ENCODE measurements at places on chromosomes 3 and 15. TPM values are rescaled to one million over a fixed set of nuclear protein-coding genes. Genes with fewer than 3 reads are reported as not detected.

Gene AEN
- total RNA-seq, result 55.7 TPM

Gene KIF7
- 0.55 TPM for total RNA-seq

Gene BLM
- total RNA-seq, result 83.4 TPM

DNA sequence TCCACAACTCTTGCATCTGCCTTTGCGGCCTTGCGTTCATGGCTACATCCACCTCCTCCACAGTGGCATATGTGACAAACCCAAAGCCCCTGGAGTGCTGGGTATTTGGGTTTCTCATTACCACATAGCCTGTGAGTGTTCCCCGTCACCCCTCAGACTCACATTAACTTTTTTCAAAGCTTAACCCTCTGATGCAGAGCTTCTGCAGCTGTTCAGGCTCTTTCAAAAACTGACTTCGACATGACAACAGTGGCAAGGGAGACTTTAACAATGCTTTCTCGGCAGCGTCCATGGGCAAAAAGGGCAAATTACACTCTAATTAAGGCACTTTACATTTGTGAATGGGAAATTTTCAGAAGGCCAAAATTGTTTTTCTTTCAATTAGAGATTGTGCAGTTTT, 343.2 kb downstream of the UNC13C start:
- DNase-seq, result no peak
- peaks cover 4% of the 10 kb centered on the region for H3K4me1 ChIP-seq
- no peak overlapping the region for H3K4me3 ChIP-seq
- H3K27me3 ChIP-seq, result no peaks in the 10 kb centered on the region

Gene GATM
- 2.0 TPM for total RNA-seq

Gene CSPG5
- 0.21 TPM for total RNA-seq

GRCh38 chr3:165347526-165347925, 151.3 kb upstream of the SLITRK3 start:
- H3K27ac ChIP-seq, result no peak overlapping the region
- H3K4me1 ChIP-seq, result no peaks in the 10 kb centered on the region
- DNase-seq, result no peak
- no peaks in the 10 kb centered on the region for H3K27me3 ChIP-seq

- H3K36me3 ChIP-seq, result no peaks in the 10 kb centered on the region
- H3K27ac ChIP-seq, result no peak overlapping the region
- H3K27me3 ChIP-seq, result no peaks in the 10 kb centered on the region
- no peaks in the 10 kb centered on the region for H3K4me1 ChIP-seq
- no peak for DNase-seq
Measured at GRCh38 chr3:117193390-117193789, 483.8 kb downstream of the TUSC7 start.

Gene ACSBG1
- 0.28 TPM for total RNA-seq

Gene LIPC
- total RNA-seq, result 5.3 TPM

GRCh38 chr3:38618343-38618742, 31.1 kb downstream of the SCN5A start:
- H3K4me1 ChIP-seq, result no peaks in the 10 kb centered on the region
- no peak for DNase-seq
- peaks cover 4% of the 10 kb centered on the region for H3K27me3 ChIP-seq
- H3K4me3 ChIP-seq, result no peak overlapping the region

GRCh38 chr3:125104639-125105038, 48.8 kb upstream of the HEG1 start:
- peaks cover 14% of the 10 kb centered on the region for H3K36me3 ChIP-seq
- no peak overlapping the region for H3K27ac ChIP-seq
- H3K4me1 ChIP-seq, result peaks cover 22% of the 10 kb centered on the region
- peaks cover 28% of the 10 kb centered on the region for H3K27me3 ChIP-seq
- no peak for DNase-seq
- H3K4me3 ChIP-seq, result no peak overlapping the region

DNA sequence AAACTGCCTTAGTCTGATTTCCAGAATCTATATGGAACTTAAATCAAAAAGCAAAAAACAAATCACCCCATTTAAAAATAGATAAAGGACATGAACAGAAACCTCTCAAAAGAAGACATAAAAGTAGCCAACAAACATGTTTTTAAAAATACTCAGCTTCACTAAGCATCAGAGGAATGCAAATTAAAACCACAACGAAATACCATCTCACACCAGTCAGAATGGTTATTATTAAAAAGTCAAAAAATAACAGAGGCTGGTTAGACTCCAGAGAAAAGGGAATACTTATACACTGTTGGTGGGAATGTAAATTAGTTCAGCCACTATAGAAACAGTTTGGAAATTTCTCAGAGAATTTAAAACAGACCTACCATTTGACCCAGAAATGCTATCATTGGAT, 367.9 kb downstream of the ZIC4 start:
- H3K27ac ChIP-seq, result no peak overlapping the region
- H3K36me3 ChIP-seq, result no peaks in the 10 kb centered on the region
- no peaks in the 10 kb centered on the region for H3K27me3 ChIP-seq
- no peak for DNase-seq
- no peak overlapping the region for H3K4me3 ChIP-seq
- H3K4me1 ChIP-seq, result no peaks in the 10 kb centered on the region

- peaks cover 67% of the 10 kb centered on the region for H3K4me1 ChIP-seq
- H3K27me3 ChIP-seq, result no peaks in the 10 kb centered on the region
- peak overlapping the region; percentile 91 for H3K27ac ChIP-seq
- peaks cover 32% of the 10 kb centered on the region for H3K36me3 ChIP-seq
Measured at GRCh38 chr3:129439226-129439816, 427 bp downstream of the MBD4 start.

- no peak overlapping the region for H3K27ac ChIP-seq
- no peak for DNase-seq
- H3K4me3 ChIP-seq, result peak overlapping the region; percentile 50
- H3K36me3 ChIP-seq, result peaks cover 12% of the 10 kb centered on the region
- H3K4me1 ChIP-seq, result peaks cover 25% of the 10 kb centered on the region
Measured at GRCh38 chr3:179973931-179974361, 62.8 kb downstream of the PEX5L start.

DNA sequence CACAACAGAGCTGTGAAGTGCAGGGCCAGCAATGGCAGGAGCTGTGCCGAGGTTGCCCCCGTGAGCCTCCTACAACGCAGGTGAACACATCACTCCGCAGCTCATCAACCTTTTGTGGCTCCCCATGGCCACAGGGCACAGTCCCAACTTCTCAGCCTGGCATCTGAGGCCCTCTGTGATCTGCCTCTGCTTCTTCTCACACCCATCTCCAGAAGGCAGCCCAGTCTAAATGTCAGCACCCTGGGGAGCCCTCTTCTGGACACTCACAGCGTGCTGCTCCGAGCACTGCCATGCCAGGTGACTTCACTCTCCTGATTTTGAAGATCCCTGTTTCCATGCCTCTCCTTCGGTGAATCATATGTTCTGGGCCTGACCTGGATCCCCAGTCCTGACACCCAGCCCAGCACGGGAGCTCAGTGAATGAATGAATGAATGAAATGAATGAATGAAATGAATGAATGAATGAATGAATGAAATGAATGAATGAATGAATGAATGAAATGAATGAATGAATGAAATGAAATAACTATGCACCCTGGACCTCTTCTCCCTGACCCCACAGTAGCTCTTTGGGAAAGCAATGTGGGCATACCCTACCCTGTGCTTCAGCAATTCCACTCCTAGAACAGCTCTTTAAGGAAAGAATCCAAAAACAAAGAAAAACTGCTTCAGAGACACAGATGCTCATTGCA, 17.9 kb upstream of the SKIC8 start:
- H3K27me3 ChIP-seq, result no peaks in the 10 kb centered on the region
- H3K36me3 ChIP-seq, result no peaks in the 10 kb centered on the region
- no peaks in the 10 kb centered on the region for H3K4me1 ChIP-seq
- no peak overlapping the region for H3K4me3 ChIP-seq
- no peak for DNase-seq

- H3K4me3 ChIP-seq, result no peak overlapping the region
- H3K4me1 ChIP-seq, result no peaks in the 10 kb centered on the region
- peaks cover 7% of the 10 kb centered on the region for H3K27me3 ChIP-seq
- no peaks in the 10 kb centered on the region for H3K36me3 ChIP-seq
Measured at GRCh38 chr15:76161153-76162035, 101.6 kb downstream of the TMEM266 start.

Gene RAMAC
- total RNA-seq, result 27.8 TPM

GRCh38 chr15:62413153-62413552, 248.1 kb upstream of the C2CD4B start:
- H3K36me3 ChIP-seq, result no peaks in the 10 kb centered on the region
- H3K4me3 ChIP-seq, result no peak overlapping the region
- H3K4me1 ChIP-seq, result no peaks in the 10 kb centered on the region
- H3K27ac ChIP-seq, result no peak overlapping the region
- DNase-seq, result no peak

Gene PP2D1
- total RNA-seq, result not detected

Gene GOLGA8J
- 0.88 TPM for total RNA-seq

Measured in activated CD8-positive, alpha-beta memory T cell treated with anti-CD3 and anti-CD28 coated beads, Interleukin-2, amount 10 ng/mL, durations not matched to agents 7 days and 5 days (primary cell).